Thymus (tissue), 14 donors: ENCODE measurements at places on chromosomes 7 and 10. TPM values are rescaled to one million over a fixed set of nuclear protein-coding genes. Genes with fewer than 3 reads are reported as not detected.

Gene ZNF467
- total RNA-seq: 3.8 TPM

DNA sequence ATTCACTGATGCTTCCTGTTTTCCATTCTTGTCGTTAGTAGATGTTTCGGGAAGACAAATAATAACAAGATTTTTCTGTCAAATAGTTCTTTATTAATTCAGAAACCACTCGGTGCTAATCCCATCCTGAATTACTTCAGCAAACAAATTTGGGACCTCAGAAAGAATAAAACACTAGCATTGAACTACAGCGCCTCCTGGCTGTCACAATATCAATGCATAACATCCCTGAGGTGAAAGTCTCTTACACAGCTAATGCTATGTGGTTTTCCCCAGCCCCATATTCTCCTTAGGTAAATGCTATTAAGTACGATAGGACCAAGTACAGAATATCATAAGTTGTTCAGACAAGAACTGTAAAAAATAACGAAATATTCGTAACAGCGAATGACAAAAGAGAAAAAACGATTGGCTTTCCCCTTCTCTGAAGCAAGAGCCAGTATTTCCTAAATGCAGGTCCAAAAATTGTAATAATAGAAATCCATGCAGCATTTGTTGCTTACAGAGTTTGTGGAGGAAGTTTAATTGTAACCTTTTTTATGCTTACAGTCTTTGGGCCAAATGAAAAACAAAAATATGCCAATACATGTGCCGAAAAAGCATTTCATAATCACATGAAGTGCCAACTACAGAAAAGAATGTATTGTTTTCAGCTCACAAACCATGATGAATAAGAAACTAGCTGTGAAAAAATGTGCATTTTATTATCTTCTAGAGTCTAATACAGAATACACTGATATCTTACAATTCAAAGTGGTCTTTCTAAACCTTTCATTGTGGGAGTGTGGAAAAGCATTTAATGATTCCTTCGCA, 47.3 kb downstream of the MYPN start:
- no peaks in the 10 kb centered on the region for H3K27me3 ChIP-seq
- no peak overlapping the region for H3K27ac ChIP-seq
- H3K4me3 ChIP-seq: no peak overlapping the region

- H3K36me3 ChIP-seq: no peaks in the 10 kb centered on the region
- no peaks in the 10 kb centered on the region for H3K4me1 ChIP-seq
- H3K27ac ChIP-seq: no peak overlapping the region
- H3K4me3 ChIP-seq: no peak overlapping the region
Measured at GRCh38 chr7:159227433-159227832, 82.8 kb upstream of the VIPR2 start.

DNA sequence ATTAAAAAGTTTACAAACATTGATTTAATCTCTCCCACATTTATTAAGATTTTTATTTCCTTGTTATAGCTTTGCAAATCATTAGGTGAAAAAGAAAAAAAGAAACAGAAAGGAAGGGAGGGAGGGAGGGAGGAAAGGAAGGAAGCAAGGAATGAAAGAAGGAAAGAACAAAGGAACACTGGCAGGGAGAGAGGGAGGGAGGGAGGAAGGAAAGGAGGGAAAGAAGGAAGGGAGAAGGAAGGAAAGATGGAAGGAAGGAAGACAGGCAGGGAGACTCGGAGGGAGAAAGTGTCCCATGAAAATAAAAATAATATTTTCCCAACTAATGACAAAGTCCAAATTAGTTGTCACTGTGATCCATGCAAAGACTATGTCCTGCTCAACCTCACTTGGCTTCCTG, 6.3 kb upstream of the ITGA8 start:
- H3K4me3 ChIP-seq: no peak overlapping the region
- no peaks in the 10 kb centered on the region for H3K36me3 ChIP-seq
- no peaks in the 10 kb centered on the region for H3K27me3 ChIP-seq
- no peaks in the 10 kb centered on the region for H3K4me1 ChIP-seq

DNA sequence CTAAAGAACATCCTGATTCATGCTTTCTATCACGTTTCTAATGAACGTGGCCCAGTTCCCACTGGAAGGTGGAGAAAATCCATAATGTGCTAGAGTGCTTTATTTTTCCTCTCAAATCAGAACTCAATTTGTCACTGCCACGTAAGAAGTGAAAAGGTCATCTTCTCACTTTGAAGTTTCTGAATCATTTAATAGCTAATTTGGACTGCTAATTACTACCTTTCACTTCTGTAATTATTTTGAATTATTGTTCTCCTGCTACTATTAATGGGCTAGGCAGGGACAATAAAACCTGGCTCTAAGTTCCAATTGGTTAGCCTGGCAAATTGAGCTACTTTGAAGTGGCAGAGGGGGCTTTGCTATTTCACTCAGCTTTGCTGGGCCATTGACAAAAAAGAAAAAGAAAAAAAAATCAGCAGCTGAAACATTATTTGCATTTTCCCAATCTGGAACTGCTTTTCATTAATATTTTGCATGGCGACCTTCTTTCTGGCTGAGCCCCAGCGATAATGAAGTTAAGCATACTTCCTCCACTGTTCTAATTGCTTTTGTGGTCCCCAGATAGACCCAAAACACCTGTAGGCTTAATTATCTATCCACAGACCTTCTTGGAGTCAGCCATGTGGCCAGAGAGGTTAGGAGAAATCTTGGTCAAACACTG, 264.2 kb downstream of the SEC23IP start:
- no peak for DNase-seq
- H3K27ac ChIP-seq: no peak overlapping the region
- H3K36me3 ChIP-seq: no peaks in the 10 kb centered on the region
- no peaks in the 10 kb centered on the region for H3K27me3 ChIP-seq
- no peaks in the 10 kb centered on the region for H3K4me1 ChIP-seq

GRCh38 chr10:113565364-113565763, 12.5 kb downstream of the HABP2 start:
- no peaks in the 10 kb centered on the region for H3K36me3 ChIP-seq
- no peak overlapping the region for H3K4me3 ChIP-seq
- no peak for DNase-seq
- H3K27ac ChIP-seq: no peak overlapping the region
- H3K27me3 ChIP-seq: no peaks in the 10 kb centered on the region
